Right ventricle myocardium inferior (tissue), 1 donor: ENCODE measurements at places on chromosomes 5 and 9.

GRCh38 chr5:22076586-22076985 is 776.6 kb downstream of the CDH12 start:
- no peak for DNase-seq

DNA sequence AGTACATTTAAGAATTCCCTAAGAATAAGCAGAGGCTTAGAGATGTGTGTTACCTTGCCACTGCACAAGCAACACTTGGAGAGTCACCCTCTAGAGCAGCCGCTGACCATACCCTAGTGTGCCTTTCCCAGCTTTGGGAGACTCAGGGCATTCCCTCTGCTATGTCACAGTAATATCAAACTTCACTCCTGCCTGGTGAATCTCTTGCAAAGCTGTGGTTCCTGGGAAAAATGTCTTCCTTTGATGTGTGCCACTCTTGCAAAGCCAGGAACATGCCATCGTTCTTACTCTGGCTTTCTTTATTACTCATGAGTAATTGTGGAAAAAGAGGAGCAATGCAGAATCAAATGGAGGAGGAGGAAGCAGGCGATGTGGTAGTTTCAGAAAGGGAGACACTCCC is 173.2 kb downstream of the CCDC192 start:
- no peak for DNase-seq

- DNase-seq, result no peak
Observed at GRCh38 chr5:28703651-28704260, 1665.4 kb upstream of the CDH9 start.

GRCh38 chr5:109650493-109650892 is 39.2 kb upstream of the MAN2A1 start:
- no peak for DNase-seq

DNA sequence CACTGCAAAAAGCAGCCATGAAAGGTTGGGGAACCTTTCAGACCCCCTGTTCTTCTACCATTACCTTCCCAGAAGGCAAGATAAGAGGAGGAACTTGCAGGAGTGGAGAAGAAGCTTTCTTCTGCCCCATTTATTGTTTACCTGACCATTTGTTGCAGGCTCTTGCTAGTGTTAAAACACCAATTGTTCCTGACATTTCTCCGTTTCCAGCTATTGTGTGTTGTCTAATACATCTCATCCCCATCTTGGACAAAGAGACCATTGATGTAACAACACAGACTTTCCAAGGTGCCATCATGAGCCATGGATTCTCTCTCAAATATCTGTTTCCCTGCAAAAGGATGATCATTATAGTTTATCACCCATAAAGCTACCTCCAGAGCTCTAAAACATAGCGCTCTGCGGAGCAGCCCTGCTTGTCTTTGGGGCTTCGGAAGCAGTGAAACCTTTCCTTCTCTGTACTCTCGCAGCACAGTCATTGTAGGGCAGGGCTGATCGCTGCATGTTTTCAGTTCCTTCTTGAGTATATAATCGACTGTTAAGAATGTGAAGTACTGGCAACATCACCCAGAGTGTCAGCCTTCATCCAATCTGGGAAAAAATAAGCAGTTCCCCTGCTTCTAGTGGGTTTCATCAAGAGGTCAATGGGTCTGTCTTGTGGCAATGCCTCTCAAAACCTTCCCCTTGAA is 680.0 kb downstream of the SEMA5A start:
- DNase-seq, result no peak
